Activated naive CD4-positive, alpha-beta T cell treated with anti-CD3 and anti-CD28 coated beads for 36 hours (primary cell): ENCODE measurements at places on chromosomes 12 and 14.
A peak's percentile ranks its signal among the peaks of the same experiment; 100 is the strongest.

DNA sequence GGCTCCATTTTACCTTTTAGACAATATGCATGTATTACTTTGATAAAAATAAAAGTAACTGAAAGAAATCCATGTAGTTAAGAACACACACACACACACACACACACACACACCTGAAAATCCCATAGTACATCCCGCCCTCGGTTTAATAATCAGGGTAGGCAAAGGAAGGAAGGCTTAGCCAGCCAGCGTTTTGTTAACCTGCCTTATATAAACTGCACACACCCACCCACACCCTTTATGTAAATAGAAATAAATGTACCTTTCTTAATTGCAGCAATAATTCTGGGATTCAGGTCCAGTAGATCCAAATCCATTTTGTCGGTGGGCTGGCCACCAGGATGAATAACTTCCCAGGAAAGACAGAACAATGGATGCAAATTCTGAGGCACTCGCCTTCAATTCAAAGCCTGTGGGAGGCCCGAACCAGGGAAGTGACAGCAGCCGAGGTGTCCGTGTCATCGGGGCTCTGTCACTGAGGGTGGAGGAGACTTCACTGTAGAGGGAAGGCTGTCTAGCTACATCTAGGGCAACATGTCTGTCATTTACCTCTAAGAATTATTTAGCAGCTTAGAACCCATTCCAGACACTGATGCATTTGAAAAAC lies 4.4 kb downstream of the XRCC3 start:
- DNase-seq = no peak

DNA sequence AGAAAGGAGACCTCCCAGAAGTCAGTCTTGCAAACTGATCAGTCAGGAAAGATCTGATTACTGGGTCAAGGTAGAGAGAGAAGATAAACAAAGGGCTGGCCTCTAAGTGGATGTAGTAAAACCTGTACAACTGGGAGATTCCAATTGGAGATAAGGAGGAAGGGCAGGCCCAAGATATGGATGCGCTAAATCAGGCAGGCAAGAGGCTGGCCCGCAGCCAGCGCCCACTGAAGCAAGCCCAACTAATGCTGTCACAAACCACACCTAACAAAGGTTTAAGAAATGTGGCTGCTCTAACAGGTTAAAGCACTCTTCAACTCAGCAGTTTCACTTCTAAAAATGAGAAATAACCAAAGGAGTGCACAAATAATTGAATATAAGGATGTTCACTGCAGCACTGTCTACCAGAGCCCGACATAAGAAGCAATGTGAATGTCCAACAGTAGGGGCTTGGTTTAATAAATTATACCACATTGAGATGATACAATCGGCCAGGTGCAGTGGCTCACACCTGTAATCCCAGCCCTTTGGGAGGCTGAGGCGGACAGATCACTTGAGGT lies 4.7 kb downstream of the GLTP start:
- DNase-seq = no peak

DNA sequence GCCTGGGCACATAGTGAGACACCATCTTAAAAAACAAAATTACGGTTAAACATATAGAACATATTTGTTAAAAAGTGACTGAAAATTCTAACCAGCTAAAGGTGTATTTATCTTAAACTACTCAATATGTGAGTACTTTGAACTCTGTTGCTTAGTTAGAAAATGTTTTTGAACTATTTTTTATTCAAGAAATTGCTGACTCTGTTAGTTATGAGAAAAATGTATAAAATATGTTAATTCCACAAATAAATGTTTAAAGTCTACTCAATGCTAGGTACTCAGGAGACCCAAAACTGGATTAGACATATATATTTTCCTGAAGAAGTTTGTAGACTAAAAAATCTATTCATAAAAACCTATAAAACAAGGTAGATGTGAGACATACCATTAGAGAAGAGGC lies 23.0 kb upstream of the GPR33 start:
- DNase-seq = no peak

GRCh38 chr12:107311682-107312081 lies 218.3 kb upstream of the CRY1 start:
- no peak for DNase-seq

- DNase-seq = no peak
Observed at GRCh38 chr14:91839749-91840148, 27.6 kb downstream of the TC2N start.

DNA sequence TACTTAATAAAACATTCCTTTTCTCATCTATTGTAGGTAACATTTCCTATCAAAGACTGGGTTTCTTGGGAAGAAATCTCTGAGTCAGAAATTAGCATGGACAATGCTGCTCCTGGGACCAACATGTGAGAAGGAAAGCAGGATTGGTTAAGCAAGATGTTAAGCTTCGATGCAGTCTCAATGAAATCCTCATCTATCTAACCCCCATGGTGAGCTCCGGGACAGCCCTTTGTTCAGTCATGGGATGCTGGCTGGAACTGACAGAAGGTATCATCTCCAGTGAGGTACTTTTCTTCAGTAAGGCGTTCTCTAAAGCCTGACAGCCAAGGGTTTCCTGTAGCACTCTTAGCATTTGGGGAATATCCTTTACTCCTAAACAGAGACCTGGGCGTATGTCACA lies 82.8 kb upstream of the SINHCAF start:
- DNase-seq = no peak

DNA sequence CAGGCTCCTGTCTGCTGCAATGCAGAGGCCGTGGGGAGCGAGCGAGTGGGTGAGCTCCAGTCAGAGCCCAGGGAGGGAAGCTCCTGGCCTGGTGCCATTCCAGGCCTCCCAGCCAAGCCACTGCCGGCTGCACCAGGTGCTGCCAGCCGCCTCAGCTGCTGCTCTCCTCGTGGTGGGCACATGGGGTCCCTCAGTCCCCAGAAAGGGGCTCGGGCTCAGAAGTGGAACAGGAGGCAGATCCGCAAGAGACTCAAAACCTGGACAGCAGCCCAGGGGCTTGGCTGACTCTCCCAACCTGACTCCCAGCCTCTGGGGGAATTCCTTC lies 2.4 kb downstream of the ABCB9 start:
- no peak for DNase-seq

GRCh38 chr14:34682787-34683321 lies 31.5 kb downstream of the CFL2 start:
- DNase-seq = peak; percentile 40

GRCh38 chr12:52907092-52907810 lies 2.4 kb upstream of the KRT8 start:
- DNase-seq = no peak

- no peak for DNase-seq
Observed at GRCh38 chr12:10397296-10397695, 7.5 kb upstream of the KLRK1 start.

DNA sequence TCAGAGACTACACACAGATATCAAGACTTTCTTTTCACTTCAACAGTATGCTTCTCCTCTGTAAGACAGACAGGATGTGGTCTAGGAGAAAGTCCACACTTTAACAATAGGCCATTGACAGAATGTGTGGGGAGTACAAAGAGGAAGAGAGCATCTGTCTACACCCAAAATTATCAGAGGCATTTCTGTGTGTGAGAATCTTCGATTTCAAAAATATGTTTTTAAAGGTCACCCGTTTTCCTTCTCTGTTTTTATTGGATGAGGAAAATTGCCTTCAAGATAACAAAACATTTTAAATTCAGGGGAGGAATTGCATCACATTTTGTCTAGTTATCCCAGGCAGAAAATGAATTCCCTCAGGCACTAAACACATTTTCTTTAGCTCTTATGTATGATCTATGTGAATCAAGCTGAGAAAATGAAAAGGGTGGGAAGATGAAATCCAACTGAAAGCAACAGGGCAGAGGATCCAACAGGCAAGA lies 16.4 kb downstream of the NAV3 start:
- DNase-seq = no peak
